ENCODE measurements at places on chromosomes 1 and 21.

DNA sequence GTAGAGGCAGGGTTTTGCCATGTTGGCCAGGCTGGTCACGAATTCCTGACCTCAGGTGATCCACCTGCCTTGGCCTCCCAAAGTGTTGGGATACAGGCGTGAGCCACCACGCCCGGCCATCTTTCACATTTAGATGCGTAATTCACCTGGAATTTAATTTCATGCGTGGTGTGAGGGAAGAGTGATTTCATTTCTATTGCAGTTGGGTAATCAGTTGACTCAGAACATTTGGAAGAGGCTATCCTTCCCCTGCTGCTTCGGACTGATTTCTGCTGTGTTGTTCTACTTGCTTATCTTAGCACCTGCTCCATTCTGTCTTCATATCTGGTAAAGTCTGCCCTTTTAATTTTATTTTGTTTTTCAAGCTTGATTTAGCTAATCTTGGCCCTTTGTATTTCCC is 19.1 kb downstream of the DIP2A start:
- no peak for DNase-seq

GRCh38 chr1:172682812-172683211 is 23.9 kb downstream of the FASLG start:
- DNase-seq = no peak

DNA sequence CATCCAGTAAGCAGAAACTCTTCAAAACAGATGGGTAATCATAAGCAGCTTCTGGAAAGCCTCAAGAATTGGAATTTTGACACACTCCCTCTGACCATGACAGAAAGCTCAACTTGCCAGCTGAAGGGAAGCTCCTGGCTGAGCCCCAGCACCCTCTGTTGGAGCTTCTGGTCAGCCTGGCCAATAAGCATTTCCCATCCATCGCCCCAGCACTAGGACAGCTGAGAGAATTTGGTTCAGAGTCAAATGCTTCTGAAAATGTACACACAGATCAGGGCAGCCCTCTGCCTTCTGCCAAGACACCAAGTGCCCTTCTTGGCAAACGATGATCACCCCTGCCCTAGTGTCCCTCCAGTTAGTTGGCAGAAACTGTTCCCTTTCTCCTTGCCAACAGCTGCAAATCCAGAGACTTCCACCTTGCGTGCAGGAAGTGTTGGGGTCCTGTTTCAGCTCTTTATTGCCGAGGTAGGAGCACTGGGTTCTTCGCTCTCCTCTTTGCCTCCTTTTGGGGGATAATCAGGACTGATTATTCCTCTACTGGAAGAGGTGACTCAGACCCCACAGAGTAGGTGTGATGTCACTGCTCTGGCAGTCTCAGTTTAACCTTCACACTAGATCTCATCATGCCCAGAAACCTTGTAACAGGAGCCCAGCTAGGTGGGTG is 11.9 kb downstream of the PIGV start:
- DNase-seq = no peak

DNA sequence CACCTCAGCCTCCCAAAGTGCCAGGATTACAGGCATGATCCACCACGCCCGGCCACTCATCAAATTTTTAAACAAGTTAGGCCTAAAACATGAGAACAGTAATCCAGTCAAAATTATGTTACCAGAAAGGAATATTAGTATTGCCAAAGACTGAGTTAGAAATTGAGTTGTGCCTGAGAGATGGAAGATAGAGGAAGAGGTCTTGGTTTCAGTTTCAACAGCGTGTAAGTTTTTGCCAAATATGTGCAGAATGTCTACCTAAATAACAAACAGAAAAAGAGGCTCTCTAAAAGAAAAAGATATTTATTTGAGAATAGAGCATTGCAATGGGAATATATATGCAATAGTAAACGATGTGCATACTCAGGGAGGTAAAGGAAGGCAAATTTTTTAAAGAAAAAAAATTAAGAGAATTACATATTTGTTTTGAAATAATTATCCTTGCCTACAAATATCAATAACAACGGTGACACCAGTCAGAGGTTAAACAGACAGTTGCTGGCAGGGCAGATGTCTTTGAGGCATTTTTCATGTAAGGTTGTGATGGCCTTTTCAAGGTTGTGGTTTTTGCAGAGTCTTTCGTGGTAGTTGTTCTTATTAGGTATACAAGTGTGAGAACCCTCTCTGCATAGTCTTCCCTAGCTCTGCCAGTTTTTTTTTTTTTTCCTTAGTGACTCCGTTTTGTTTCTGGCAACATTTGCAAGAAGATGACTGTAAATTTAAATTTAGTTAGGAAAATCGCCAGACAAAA is 2.2 kb upstream of the CD1B start:
- no peak for DNase-seq

DNA sequence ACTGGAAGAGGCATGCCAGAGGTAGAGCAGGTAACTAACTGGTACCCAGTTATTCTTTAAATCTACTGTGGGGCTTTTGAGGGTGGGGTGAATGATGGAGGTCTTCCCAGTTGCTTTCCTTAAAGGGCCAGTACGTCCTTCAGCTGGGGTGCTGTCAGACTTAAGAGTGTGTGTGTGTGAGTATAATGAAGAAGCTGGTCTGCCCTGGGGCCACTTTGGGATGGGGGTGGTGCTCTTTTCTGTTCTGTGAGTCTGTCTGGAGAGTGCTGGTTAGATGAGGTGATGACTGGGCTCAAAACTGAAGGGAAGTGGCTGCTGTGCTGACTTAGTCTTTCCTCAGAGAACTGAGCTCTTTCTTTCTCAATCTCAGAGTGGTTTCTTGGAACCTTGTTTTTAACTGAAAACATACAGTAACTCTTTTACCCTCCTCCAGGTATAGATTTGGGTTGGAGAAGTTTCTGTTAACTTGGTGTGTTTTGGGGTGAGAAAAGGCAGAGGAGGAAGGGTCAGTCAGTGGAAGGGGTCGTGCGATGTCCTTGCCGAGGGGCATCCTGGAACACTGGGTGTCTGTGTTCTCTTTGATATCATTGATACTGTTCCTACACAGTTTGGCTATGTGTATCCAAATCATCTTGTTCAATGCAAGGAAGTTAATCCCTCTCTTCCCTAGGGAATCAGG is 746 bp downstream of the MACF1 start:
- peak; percentile 39 for DNase-seq

- no peak for DNase-seq
These were observed 36.7 kb upstream of the IL20 start for GRCh38 chr1:206828765-206829164.

DNA sequence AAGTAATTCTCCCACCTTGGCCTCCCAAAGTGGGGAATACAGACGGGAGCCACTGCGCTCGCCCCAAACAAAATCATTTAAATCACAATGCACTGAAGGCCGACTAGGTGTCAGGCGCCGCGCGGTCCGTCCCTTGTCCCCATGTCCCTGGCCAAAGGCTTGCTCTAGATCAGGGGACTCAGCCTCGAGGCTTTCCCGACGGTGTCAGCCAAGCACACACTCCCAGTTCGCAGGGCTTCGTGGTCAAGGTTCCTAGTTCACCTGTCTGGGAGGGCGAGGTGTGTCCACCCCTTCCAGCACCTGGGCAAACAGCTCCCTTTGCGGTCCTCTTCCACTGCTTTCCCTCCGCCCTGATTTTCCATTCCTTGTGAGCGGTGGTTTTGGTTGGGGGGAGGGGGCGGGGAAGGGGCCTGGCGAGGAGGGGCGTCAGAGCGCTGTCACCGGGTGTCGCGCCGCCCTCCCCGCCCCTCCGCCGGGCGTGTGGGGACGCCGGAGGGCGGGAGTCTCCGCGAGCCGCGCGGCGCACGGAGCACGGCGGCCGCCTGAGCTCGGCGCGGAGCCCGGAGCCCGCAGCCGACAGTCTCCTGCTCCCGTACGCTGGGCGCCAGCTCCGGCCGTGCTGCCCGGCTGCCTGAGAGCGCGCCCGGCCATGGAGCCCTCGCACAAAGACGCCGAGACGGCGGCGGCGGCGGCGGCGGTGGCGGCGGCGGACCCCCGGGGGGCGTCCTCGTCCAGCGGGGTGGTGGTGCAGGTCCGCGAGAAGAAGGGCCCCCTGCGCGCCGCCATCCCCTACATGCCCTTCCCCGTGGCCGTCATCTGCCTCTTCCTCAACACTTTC is at the start of gene STUM:
Gene STUM (plus strand): TSS at position 509 of the 838 bp plus-strand sequence. CDS start 141 bp downstream, at position 650.
- no peak for DNase-seq

DNA sequence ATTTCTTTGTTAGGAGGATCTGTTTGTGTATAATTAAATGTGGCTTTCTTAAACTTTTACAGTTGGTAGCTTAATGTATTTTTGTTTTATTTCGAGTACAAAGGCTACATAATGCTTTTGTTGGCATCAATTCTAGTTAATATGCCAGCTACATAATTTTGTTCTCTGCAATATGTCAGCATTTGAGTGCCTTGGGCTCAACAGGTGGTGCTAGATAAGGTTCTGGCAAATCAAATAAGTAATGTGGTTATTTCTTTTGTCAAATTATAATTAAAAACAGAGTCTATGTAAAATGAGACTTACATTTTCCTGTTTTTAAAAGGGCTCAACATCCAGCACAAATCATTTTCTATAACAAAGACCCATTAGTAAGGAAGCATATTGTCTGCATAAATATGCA is 410.6 kb upstream of the NR5A2 start:
- DNase-seq = no peak

DNA sequence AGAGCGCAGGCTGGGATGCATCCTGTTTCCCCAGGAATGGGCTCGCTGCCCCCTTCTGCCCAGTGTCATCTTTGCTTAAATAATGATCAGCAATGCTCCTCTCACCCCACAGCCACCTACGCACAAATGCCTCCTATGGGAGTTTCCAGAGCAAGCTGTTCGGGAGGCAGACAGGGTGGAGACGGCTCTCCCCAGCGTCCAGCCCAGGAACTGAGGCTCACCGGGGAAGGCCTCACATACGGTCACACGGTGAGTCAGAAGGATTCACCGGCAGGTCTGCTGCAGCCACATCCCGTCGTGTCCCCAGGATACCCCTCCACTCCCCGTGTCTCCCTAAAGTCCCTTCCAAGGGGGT is 40.3 kb upstream of the RUNX3 start:
- DNase-seq = no peak

- no peak for DNase-seq
These were observed 184.4 kb downstream of the COQ8A start for GRCh38 chr1:227124473-227124872.

DNA sequence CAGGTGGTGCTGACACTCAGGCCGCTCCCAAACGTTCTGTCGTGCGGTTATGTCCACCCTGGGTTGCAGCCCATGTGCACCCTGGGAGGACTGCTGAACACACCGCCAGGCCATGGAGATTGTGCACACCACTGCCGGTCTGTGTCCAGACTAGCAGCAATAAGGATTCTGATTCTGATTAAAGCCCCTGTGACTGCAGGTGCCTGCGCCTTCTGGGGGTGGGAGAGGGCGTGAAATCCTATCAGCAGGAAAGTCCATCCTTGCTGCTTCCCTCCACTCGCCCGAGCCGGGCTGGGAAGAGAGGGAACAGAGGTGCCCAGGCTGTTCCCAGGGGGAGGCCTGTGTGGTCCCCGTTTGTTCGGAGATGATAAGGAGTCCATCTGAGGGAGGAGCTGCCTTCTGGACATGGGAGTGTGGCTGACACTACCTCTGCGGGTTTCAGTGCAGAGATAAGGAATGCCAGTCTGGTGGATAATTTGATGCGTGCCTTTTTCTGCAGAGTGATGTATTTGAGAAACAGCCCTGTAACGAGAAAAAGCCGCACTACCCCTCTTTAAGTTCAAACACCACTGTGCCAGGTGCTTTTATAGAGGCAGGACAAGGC is 41.2 kb downstream of the BACE2 start:
- DNase-seq = no peak

Measured in stimulated activated CD8-positive, alpha-beta memory T cell treated with anti-CD3 and anti-CD28 coated beads, Interleukin-7, amount 100 ng/mL, for 1 hour (primary cell).